ENCODE measurements at places on chromosomes 13 and 19.
A peak's percentile ranks its signal among the peaks of the same experiment; 100 is the strongest.

DNA sequence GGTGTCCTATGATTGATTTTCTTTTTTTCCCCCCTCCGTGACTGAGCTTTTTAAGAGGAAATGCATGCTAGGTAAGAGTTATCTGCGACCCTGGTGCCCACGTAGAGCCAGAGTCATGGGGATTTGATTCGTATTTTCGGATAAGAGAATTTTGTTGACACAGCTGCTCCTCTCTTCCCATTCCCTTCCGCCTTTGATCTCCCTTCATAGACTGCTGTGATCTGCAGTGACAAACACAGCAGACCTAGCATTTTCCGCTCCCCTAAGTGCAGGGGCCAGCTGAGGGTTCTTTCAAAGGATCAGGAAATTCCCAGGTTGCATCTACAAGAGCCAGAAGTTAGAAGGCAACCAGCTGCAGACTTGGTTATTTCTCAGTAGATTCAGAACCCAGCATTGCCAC, 70.5 kb downstream of the ZNF568 start:
- DNase-seq = no peak

GRCh38 chr19:42553292-42554045, 25.2 kb upstream of the CEACAM1 start:
- peak; percentile 45 for DNase-seq

DNA sequence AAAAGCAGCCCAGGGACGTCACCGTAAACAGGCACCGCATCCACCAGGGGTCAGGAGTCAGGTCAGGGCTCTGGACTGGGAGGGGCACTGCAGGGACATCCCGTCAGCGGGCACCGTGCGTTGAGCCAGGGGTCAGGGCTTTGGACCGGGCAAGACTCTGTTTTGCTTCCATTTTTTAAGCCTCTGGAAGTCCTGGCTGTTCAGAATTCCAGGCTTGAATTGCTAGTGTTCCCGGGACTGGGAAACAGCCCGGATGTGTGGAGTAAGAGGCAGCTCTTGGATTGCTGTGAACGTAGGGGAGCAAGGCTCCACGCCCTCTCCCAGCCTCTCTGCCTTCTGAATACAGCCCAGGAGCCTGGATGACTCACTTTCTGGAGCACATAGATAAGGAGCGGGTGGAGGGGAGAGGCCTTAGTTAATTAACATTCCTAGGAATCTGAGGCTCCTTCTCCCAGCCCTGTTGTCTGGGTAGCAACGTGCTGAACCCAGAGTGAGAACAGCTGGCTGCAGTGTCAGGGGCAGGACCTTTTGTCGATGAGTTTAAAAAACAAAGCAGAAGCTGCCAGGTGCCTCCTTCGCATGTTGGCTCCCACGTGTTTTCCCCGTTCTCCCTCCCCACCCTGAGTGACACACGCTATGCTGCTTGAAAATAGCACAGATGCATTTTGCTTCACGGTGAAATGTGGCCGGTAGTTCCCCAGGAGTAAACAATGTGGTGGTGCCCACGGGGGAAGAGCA, 21.9 kb downstream of the ATP11A start:
- DNase-seq = peak; percentile 87

- no peak for DNase-seq
Measured at GRCh38 chr19:50639121-50640112, at the start of gene SYT3. Gene SYT3 (minus strand): TSS chr19:50639881. CDS start chr19:50637411, 2,470 bp downstream.

DNA sequence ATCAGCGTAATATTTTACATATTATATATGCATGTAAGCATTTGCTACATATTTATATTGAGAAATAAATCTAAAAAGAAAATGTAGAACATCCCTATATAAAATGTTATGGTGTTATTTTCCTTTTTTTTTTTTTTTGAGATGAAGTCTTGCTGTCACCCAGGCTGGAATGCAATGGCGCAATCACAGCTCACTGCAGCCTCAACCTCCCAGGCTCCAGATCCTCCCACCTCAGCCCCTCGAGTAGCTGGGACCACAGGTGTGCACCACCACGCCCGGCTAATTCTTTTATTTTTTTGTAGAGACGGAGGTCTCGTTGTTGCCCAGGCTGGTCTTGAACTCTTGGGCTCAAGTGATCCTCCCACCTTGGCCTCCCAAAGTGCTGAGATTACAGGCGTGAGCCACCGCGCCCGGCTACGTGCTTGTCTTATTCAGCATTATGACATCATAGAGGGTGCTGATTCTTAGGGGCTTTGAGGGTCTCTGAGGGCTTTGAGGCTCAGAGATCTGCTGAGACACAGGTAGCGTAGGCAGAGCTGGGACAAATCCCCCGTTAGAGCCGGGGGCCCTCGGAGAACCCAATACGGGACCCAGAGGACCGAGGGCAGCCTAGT, 101.9 kb downstream of the GADD45B start:
- DNase-seq = no peak

DNA sequence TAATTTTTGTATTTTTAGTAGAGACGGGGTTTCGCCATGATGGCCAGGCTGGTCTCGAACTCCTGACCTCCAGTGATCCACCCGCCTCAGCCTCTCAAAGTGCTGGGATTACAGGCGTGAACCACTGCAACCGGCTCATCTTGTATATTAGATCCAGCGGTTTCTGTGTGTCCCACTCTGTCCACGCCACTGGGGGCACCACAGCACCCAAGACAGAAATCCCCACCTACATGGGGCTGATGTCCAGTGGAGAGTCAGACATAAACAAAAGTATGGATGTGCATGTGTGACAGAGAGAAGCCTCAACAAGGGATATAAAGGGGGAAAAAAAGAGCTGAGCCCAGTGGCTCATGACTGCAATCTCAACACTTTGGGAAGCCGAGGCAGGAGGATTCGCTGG, 65.8 kb upstream of the ADGRE5 start:
- no peak for DNase-seq

GRCh38 chr19:47353307-47353712, 4.2 kb downstream of the DHX34 start:
- DNase-seq = no peak

GRCh38 chr19:48465215-48465614, 4.0 kb upstream of the CYTH2 start:
- no peak for DNase-seq

- no peak for DNase-seq
Measured at GRCh38 chr19:4596033-4596904, 36.8 kb upstream of the SEMA6B start.

- peak; percentile 28 for DNase-seq
Measured at GRCh38 chr13:113726961-113727411, 32.0 kb upstream of the TMEM255B start.

DNA sequence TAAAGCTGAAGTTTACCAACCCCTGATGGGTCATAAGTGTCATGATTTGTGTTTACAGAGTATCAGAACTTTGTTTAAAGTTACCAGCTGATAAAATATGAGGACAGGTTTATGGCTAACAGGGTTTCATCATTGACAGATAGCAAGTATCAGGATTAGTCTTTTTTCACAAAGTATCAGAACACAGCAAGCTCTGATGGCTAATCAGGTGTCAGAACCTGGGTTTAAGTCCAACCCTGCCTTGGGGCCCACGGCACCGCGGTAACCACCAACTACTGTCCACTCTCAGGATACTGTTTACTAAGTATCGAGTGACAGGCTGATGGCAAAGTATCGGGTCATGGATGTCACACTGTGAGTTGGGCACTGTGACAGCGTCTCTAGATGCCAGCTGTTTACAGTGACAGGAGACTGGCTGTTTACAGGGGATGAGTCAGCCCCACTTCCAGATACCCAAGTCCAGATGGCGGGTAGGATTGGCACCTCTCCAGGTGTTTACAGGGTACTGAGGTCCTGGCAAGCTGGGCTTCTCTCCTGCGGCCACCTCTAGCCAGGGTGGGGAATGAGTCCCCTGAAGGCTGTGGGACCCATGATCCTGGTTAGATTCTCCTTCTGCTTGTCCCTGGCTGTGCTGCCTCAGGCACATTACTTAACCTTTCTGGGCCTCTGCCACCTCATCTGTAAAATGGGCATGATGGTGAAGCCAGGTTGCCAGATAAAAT, 21.8 kb downstream of the ARRDC2 start:
- DNase-seq = no peak

- DNase-seq = no peak
Measured at GRCh38 chr13:108104736-108105135, 110.6 kb downstream of the LIG4 start.

DNA sequence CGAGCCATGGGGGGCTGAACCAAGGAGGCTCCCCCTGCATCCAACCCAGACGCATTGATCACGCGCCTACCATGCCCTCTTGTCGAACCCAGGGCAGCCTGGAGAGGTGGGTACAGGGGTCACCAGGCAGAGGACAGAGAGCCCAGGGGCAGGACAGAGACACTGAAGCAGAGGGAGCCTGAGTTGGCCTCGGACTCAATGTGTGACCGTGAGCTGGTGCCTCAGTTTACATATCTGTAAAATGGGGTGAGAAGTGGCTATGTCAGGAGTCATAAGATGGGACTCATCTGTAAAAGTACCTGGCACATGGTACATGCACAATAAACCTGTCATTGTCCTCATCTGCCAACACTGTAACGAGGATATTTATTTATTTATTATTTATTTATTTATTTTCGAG, 24.1 kb upstream of the NFIC start:
- no peak for DNase-seq

DNA sequence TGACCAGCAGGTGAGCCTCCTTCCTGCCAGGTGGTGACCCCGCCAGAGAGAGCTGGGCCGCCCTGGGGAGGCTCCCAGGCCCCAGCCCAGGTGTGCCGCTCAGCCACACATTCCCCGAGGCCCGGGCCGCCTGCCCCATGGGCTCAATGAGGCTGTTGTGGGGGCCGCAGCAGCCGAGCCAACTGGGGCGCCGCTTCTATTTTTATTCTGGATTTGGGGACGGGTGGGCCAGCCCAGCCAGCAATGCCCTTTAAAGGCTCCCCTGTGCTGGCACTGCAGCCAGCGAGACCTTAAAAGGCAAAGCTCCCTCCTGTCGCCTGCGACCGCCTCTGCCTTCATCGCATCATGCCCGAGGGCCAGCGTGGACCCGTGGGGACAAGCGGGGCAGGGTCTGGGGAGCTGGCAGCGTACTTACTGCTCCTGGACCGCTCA, 17.7 kb upstream of the CRTC1 start:
- DNase-seq = no peak

- DNase-seq = no peak
Measured at GRCh38 chr13:72851678-72852014, 69.7 kb downstream of the PIBF1 start.

DNA sequence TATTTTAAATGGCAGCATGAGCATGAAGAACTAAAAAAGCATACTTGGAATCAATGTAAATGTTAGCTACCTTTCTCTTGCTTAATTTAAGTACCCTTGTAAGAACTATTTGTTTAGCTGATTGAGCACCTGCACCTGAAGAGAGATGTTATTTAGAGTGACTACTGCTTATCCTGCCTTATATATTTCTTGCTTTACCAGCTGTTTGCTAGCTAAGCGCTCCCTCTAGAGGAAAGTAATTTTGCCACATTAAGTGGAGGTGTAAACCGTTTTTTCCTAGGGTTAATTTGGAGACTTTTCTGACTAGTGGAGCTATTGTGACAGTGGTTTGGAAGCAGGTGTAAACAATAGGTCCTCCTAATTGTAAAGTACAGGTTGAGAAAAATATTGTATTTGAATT, 19.4 kb upstream of the PSG2 start:
- DNase-seq = no peak

DNA sequence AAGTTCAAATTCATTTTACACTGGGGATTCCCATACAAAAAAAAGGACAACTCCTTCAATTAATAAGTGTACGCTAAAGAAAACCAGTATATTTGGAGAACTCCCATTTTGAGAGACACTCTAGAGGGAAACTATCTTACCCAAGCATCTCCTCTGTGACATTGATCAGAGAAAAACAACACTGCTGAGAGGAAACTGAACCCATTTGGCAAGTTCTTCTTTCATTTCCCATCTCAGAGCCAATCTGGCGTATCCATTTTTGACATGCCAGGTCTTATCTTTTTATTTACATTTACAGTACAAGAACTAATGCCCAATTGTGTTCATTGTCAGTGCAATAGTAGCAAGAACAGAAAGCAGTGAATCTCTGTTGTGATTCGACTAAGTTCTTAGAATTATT, 30.1 kb downstream of the LIG4 start:
- DNase-seq = no peak

- no peak for DNase-seq
Measured at GRCh38 chr13:107210723-107211030, 642.7 kb upstream of the ARGLU1 start.

DNA sequence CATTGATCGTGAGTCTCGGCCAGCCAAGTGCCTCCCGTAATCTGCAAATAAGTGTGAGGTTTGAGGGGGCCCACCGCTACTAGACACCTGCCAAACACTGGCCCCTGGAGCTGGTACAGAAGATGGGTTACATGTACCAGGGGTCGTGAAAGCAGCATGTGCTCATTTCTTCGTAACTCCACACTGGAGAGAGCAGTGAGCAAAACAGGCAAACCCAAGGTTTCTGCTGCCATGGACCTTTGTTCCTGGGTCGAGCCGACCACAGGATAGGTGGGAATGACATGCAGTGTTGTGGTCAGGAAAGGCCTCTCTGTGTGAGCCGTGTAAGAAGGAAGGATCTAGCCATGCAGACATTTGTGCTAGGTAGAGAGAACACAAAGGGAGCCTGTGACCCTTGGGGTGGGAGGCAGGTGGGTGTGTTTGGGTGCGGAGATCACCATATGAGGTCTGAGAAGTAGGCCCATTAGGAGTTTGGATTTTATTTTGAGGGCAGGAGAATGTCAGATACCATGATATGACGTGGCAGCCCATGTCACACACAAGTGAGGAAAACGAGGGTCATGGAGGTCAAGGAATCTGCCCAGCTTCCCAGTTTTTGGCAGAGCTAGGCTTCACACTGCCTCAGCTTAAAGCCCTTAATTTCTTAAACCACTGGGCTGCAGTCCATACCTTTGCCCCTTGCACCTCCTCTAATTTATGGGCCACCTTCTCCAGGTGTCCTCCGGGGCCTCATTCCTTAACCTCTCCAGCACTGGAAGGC, 919 bp downstream of the GTF3A start:
- peak; percentile 8 for DNase-seq

- no peak for DNase-seq
Measured at GRCh38 chr13:68350554-68350953, 1120.4 kb upstream of the PCDH9 start.

DNA sequence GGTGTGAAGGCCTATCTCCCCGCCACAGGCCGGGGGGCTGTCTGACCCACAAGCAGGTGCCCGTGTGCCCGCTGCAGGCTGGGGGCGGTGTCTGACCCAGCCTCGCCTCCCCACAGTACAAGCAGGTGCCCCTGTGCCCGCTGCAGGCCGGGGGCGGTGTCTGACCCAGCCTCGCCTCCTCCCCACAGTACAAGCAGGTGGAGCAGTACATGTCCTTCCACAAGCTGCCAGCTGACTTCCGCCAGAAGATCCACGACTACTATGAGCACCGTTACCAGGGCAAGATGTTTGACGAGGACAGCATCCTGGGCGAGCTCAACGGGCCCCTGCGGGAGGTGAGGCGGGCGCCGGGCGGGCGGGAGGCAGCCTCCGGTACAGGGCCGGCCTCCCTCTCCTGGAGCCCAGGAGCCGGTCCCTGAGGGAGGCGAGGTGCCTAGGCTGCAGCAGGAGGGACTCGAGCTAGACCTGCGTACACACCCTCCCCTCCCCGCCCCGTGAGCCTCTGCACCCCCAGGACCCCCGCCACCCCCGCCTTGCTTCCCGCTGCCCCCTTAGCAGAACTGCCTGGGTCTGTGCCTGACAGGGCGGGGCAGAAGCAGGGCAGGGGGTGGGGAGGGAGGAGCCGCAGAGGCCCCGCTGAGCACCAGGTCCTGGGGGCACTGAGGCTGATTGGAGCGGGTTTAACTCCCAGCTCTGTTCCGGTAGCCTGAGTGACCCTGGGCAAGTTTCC, 20.6 kb downstream of the HCN2 start:
- DNase-seq = no peak

GRCh38 chr13:35448465-35448864, 28.0 kb downstream of the MAB21L1 start:
- DNase-seq = no peak

- DNase-seq = no peak
Measured at GRCh38 chr19:34314437-34315313, 50.3 kb upstream of the GPI start.

GRCh38 chr19:34044021-34044420, 128.3 kb upstream of the LSM14A start:
- DNase-seq = no peak
